ENCODE measurements at places on chromosomes 1 and 21.

DNA sequence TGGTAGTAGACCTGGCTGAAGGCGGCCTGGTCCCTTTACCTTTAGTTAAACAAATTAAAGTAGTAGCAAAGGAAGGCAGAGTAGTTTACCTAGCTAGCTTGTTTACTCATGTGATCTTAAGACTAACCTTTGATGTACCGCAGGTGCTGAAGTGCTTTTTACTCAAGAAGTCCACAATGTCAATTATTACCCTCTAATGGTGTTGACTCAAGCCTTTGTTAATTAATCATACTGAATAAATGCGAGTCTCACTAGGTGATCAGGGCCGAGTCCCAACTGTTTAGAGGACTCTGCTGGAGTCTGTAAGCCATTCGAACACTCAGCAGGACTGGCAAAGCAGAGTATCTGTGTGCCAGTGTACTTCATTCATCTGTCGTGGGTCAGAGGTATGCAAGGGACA is 381.1 kb upstream of the NCAM2 start:
- no peak for DNase-seq

GRCh38 chr1:173473599-173474011 is 3.5 kb upstream of the PRDX6 start:
- no peak for DNase-seq

DNA sequence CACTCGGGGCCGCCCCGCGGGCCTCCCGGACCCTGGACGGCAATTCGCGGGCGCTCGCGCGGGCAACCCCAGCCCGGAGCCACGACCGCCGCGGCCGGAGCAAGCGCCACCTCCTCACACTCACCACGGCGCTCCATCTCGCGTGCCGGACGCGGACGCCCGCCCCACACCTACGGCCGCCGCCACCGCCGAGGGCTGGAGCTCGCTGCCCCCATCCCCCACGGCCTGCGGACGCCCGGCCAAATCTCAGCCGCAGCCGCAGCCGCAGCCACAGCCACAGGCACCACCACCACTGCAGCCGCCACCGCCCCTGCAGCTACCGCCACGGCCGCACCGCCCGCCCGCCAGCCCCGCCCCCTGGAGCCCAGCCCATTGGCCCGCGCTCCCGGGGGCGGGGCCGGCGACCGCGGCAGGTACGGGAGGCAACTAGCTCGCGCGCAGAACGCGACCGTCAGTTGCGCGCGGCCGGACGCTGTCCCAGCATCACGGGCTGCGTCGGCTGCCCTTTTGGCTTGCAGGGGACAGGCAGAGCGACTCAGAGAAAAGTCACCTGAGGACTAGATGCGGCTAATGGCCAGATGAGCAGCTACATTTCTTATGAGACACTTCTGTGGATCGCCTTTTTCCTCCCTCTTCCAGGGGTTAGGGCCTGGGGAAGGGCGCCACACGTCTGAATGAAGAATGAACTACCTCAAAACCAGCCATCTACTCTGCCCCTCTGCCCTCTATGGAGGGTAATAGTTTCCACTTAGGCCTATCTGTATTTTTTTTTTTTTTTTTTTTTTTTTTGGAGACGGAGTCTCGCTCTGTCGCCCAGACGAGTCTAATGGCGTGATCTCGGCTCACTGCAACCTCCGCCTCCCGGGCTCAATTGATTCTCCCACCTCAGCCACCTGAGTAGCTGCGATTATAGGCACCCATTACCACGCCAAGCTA is at the start of gene ARHGAP29:
TSS of gene ARHGAP29 (minus strand) at position 294 of the 936 bp plus-strand sequence. CDS start 5,973 bp downstream, outside the sequence.
- peak; percentile 79 for DNase-seq

DNA sequence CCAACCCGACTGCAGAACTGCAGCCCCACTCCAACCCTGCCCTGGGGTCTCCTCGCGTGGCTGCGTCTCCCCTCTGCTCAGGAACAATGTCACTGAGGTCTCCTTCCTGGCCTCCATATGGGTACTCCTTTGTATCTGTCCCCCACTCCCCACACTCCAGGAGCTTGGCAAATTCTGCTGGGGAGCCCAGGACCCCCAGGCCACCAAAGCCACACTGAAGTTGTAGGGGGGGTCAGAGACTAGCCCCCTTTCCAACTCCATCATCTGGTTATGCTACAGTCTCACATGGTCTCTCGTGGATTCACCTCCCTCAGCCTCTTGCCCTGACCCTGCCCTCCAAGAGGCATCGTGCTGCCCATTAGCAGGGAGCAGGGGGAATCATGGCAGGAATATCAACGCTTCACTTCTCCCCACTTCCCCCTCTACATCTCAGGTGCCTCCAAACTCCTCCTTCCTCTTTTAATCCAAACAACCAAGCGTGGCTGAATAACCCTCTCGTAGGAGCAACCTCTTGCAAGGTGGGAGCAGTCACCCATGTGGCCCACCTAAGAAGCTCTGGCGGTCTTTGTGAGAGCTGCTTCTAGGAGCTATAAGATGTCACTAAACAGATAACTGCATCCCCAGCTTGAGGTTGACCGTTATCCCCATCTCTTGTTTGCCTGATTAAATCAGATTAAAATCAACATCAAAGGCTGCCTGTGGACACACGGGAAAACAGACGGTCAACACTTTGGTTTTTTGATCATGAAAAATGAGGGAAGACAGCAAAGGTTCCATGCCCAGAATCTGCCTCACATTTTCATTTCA is 86.4 kb downstream of the MIS18A start:
- no peak for DNase-seq

- peak; percentile 65 for DNase-seq
Observed at GRCh38 chr1:209651138-209651587, 1.1 kb downstream of the LAMB3 start.

DNA sequence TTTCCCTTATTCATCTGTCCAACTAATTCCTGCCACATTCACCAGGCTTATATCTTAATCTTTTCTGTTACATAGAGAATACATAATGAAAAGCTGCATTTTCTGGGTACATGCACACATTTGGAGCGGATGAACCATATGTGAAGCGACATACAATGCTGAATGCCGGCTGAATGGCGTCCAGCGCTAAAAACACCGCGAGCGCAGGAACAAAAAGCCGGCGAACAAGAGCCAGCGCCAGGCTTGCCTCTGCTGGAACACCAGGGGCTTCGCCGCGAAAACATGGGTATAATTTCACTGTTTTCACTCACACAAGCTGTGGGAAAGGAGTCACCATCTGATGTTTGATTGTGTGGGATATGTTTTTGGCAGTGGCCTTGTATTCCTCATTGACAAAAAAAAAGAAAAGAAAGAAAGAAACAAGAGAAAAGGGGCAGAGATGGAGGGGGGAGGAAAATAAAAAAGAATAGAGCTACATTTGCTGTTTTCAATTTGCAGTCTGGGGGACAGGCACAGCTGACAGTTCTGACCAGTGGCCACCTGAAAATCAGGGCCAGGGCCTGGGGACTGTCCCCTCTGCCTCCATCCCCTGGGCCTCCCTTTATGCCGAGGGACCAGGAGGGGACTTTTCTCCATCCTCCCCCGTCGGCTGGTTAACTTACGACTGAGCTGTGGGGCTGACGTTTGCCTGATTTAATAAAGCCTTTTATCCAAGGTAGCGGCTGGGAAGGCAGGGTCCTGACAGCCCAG is 70.2 kb upstream of the OLIG2 start:
- no peak for DNase-seq

All from GM13976 (cell line).